ENCODE measurements at places on chromosomes 1 and 21. TPM values are rescaled to one million over a fixed set of nuclear protein-coding genes. Genes with fewer than 3 reads are reported as not detected.

CHAF1B gene
- 28.9 TPM for total RNA-seq

VANGL2 gene
- not detected for total RNA-seq

RAB25 gene
- not detected for total RNA-seq

FOXO6 gene
- not detected for total RNA-seq

PRKAA2 gene
- not detected for total RNA-seq

RGS8 gene
- total RNA-seq: not detected

CD5L gene
- not detected for total RNA-seq

IGSF9 gene
- not detected for total RNA-seq

GRCh38 chr1:3077561-3077960, 8.6 kb downstream of the PRDM16 start:
- no peak for DNase-seq
- H3K27ac ChIP-seq: no peak overlapping the region
- peaks cover 25% of the 10 kb centered on the region for H3K27me3 ChIP-seq

DNA sequence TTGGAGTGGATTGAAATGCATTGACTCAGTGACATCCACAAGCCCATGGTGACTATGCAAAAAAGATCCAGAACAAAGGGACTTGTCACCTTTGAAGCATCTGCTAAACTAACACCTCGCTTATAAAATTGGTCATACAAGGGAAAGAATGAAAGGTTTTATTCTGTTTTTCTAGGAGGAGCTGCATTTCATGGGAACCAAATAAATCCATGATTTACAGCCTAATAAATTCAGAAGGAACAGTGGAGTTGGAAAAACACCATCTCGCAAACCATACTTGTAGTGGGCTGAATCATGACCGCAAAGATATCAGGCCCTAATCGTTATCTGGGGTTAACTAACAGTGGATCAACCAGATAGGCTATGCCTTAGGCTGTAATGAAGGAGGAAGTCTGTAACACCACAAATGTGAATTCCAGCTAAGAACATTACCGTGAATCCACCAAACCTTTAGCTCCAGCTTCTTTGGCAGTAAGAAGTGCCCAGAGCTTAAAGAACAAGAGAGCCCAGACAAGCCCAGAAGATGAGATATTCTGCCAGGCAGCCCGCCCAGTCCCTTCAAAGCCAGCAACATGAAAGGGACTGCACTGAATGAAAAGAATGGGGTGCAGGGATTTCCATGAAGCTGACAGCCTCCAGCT, 27.4 kb downstream of the RSPH1 start:
- DNase-seq: no peak
- H3K4me1 ChIP-seq: peaks cover 37% of the 10 kb centered on the region
- no peaks in the 10 kb centered on the region for H3K36me3 ChIP-seq
- no peak overlapping the region for H3K27ac ChIP-seq

DNA sequence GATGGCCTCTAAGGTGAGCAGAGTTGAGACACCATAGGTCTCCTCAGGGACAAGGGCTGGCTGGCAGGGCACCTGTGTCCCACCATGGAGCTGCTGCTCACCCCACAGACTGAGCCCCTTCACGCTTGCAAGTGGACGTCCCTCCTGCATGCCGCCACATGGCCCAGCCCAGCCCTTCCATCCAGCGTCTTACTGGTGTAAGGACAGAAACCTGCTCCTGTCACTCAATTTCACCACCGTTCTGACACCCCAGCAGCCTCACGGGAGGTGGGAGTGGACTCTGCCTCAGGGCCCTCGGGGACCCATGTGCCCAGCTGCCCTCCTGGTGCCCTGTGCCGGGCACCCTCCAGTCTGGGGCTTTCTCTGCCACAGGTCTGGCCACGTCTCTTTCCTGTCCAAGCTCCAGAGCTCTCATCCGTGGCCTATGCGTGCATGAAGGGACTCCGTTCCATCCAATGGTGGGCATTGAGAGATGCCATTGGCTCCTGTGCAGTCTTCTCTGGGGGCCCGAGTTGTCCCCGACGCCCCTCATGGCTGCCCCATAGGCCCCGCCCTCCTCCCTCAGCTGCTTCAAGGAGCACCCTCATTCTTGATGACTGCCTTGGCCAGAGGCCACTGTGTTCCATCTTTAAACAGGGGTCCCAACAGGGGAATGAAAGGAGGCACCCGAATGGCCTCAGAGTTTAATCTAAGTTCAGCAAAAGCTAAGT, 42.6 kb upstream of the COL6A1 start:
- no peak overlapping the region for H3K4me3 ChIP-seq
- no peak for DNase-seq
- H3K36me3 ChIP-seq: no peaks in the 10 kb centered on the region
- no peaks in the 10 kb centered on the region for H3K27me3 ChIP-seq
- H3K27ac ChIP-seq: no peak overlapping the region
- no peaks in the 10 kb centered on the region for H3K4me1 ChIP-seq

DNA sequence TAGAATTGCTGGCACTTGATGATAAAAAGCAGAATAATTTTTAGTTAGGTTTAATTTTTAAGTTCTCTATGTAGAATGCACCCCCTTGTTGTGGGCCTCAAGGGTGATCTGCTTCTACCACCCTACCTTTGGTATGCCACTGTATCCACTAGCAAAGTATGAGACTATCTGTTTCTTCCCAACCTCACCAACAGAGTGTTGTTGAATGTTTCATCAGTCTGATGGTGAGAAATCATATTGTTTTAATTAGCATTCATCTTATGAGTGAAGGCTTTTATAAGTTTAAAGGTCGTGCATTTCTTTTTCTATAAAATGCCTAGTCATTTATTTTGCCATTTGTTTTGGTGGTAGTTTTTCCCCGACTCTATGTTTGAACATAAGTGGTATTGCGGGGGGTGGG, 141.0 kb downstream of the MAGI3 start:
- no peaks in the 10 kb centered on the region for H3K27me3 ChIP-seq
- no peaks in the 10 kb centered on the region for H3K36me3 ChIP-seq
- DNase-seq: no peak
- no peak overlapping the region for H3K4me3 ChIP-seq

DNA sequence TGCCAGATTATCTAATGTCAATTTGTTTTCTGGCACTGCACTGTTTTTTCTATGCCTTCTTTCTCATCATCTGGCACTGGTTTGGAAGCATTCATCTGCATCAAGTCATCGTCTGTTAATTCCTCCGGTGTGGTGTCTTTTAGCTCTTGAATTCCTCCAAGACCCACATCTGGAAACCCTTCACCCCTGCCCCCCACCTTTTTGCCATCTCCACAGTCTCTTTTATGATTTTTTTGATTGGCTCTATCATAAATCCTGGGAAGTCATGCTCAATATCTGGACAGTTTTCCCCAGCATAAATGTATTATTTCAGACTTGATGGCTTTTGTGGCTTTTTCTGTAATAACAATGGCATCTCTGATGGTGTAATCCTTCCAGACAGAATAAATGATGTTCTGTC, 10.4 kb upstream of the KCNK1 start:
- no peak for DNase-seq
- peaks cover 4% of the 10 kb centered on the region for H3K36me3 ChIP-seq
- no peak overlapping the region for H3K4me3 ChIP-seq
- no peak overlapping the region for H3K27ac ChIP-seq

DNA sequence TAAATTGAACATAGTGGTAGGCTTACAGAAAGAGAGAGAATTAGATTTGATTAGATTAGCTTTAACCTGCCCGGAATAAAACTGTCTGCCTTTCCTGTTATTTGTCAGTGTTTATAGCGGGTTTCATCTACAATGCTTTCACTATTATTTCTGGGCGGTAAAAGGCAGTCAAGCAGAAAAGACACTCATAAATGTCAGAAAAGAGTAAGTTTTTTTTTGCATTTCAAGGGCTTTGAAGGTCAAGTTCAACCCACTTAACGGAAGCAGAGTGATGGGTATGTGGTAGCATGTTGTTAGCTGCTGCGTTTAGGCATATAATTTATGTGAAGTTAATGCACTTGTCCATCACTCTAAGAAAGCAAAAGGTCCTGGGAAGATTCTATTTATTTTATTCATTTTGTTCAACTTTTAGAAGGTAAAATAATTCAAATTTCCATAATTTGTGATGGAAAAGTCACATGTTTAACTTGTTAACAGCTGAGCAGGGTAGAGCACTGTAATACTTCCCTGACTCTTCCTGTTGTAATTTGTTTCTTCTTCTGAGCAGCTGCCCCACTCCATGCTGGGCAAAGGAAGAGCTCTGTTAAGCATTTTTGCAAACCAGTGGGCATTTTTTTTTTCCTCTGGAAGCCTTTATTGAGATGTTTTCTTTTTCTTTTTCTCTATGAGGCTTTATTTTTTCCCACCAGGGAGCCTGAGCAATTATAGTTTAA, 220.1 kb downstream of the ST6GALNAC3 start:
- peaks cover 45% of the 10 kb centered on the region for H3K4me1 ChIP-seq
- H3K27me3 ChIP-seq: peaks cover 2% of the 10 kb centered on the region
- peak overlapping the region; percentile 82 for H3K27ac ChIP-seq

DNA sequence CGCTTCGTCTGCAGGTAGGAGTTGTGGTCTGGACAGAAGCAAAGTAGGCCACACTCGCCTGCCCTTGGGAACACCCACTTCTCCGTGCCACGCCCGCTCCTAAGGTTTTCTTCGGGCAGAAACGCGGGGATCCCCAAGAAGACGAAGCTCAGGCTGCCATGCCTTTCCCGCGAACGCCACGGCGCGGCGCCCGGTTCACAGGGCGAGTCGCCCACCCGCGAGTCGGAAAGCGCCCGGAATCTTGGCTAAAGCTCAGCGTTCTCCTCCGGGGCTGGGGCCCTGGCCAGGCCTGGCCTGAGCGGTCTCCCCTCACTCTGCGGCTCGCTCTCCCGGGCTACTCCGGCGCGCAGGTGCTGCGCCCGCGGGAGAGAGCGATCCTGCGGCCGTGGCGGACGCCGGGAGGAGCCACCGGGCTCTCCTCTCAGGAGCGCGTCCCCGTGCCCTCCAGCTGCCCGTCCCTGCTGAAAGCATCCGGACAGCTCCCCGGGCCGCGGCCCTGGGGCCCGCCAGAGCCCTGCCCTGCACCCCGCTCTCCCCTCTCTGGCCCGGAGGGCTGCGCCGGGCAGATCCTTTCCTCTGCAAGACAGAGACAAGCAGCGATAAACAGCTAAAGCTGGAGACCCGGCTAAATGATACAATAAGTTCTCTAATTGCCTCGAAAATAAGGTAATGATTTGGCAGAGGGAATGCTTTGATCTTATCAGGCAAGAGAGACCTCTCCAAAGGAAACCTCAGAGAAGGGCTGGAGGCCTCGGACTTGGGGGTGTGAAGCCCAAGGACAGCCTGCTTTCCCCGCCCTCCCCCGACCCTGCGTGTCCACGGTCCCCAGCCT, 6.7 kb upstream of the WNT2B start:
- H3K36me3 ChIP-seq: no peaks in the 10 kb centered on the region
- peak overlapping the region; percentile 49 for H3K4me3 ChIP-seq
- H3K4me1 ChIP-seq: peaks cover 9% of the 10 kb centered on the region
- H3K27me3 ChIP-seq: peaks cover 72% of the 10 kb centered on the region
- DNase-seq: peak; percentile 68

DNA sequence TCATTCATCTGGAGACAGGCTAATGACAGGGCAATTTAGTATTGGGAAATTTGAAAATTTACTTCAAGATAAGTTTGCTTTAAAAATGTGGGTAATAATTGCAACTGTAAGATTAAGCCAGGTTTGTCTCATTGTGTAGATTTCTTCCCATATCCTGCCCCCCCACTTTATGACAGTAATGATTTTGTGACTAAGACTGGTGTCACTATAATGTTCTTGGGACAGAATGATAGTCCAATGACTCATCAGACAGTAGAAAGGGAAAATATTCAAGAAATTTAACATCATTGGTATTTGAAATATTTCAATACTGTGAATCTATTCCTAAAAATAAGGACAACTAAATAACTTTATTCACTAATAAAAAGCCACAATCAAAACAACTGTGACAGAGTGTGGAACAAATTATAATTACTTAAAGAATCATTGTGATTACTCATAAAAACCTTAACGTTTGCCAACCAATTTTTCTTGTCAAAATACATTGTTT, 36.7 kb downstream of the FH start:
- H3K27ac ChIP-seq: no peak overlapping the region
- DNase-seq: no peak
- no peaks in the 10 kb centered on the region for H3K4me1 ChIP-seq
- H3K36me3 ChIP-seq: no peaks in the 10 kb centered on the region
- H3K4me3 ChIP-seq: no peak overlapping the region

- no peak for DNase-seq
- no peak overlapping the region for H3K4me3 ChIP-seq
- H3K27ac ChIP-seq: no peak overlapping the region
- peaks cover 1% of the 10 kb centered on the region for H3K4me1 ChIP-seq
Measured at GRCh38 chr1:162113419-162113818, 43.9 kb downstream of the NOS1AP start.

- H3K27ac ChIP-seq: no peak overlapping the region
- H3K4me1 ChIP-seq: no peaks in the 10 kb centered on the region
- H3K27me3 ChIP-seq: no peaks in the 10 kb centered on the region
- H3K4me3 ChIP-seq: no peak overlapping the region
Measured at GRCh38 chr21:23160914-23161313, 2162.7 kb downstream of the NCAM2 start.

DNA sequence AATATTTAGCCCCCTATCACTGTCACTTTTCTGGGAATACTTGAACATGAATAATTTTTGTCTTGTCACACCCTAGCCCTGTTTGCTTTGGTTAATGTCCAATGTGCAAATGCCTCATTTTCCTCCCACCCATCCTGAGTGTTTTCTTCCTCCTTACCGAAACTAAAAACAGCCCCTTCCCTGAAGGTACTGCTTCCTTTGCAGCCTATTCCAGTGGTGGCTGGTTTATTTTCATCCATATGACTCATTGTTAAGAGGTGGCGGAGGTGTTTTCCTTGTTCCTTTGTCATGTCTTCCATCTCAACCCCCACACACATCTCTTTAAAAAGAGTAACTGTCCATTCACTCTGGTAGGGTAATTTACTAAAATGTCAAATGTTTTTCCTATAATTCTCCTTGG, 40.4 kb downstream of the CD55 start:
- no peak overlapping the region for H3K27ac ChIP-seq
- no peaks in the 10 kb centered on the region for H3K27me3 ChIP-seq
- peaks cover 23% of the 10 kb centered on the region for H3K36me3 ChIP-seq
- peaks cover 5% of the 10 kb centered on the region for H3K4me1 ChIP-seq
- DNase-seq: no peak
- H3K4me3 ChIP-seq: no peak overlapping the region

DNA sequence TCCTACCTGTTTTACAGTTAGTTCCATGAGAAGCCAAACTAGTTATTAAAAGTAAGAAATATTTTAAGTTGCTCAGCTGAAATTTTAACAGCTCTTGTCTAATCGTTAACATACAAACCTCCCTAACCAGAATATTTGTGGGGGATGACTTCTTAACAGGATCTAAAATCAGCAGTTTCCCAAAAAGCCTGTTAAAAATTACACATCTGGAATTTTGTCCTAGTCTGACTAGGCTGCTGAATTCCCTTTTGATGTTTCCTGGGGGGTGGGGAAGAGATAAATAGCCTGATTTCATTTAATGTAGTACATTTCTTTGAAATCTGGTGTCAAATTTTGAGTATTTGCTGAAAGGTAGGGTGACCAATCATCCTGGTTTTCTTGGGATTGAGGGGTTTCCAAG, 78.8 kb upstream of the ARHGAP29 start:
- no peaks in the 10 kb centered on the region for H3K27me3 ChIP-seq
- no peak overlapping the region for H3K4me3 ChIP-seq
- no peak overlapping the region for H3K27ac ChIP-seq
- H3K36me3 ChIP-seq: no peaks in the 10 kb centered on the region
- no peaks in the 10 kb centered on the region for H3K4me1 ChIP-seq
- DNase-seq: no peak

GRCh38 chr1:112950426-112950825, 5.6 kb downstream of the SLC16A1 start:
- no peak overlapping the region for H3K27ac ChIP-seq
- peaks cover 15% of the 10 kb centered on the region for H3K36me3 ChIP-seq

GRCh38 chr21:36456729-36457414, 23.1 kb downstream of the CLDN14 start:
- no peak overlapping the region for H3K27ac ChIP-seq
- H3K4me3 ChIP-seq: no peak overlapping the region
- DNase-seq: no peak
- no peaks in the 10 kb centered on the region for H3K36me3 ChIP-seq
